ENCODE measurements at places on chromosomes 11 and 22.

GRCh38 chr11:114195151-114195550 lies 101.0 kb upstream of the NNMT start:
- DNase-seq: no peak

DNA sequence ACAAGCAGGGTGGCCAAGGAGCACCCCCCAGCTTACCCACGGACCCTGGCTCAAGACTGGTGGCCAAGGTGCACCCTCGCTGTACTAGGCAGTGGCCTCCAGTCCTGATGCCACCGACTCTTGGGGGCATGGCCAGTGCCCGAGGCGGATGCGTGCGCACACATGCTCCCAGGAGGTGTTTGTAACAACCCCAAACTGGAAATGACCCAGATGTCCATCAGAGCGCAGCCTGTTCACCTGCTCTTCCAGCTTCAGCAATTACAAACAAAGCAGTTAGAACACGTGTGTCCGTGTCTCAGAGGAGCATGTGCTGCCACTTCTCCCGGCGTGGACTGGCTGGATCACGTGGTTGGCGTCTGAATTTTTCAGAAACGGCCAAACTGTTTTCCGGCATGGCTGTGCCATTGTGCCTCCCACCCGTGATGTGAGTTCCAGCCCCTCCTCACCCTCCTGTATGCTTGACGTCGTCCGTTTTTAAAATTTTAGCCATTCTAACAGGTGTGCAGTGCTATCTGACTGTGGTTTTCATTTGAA lies 7.1 kb upstream of the MUC6 start:
- DNase-seq: no peak

DNA sequence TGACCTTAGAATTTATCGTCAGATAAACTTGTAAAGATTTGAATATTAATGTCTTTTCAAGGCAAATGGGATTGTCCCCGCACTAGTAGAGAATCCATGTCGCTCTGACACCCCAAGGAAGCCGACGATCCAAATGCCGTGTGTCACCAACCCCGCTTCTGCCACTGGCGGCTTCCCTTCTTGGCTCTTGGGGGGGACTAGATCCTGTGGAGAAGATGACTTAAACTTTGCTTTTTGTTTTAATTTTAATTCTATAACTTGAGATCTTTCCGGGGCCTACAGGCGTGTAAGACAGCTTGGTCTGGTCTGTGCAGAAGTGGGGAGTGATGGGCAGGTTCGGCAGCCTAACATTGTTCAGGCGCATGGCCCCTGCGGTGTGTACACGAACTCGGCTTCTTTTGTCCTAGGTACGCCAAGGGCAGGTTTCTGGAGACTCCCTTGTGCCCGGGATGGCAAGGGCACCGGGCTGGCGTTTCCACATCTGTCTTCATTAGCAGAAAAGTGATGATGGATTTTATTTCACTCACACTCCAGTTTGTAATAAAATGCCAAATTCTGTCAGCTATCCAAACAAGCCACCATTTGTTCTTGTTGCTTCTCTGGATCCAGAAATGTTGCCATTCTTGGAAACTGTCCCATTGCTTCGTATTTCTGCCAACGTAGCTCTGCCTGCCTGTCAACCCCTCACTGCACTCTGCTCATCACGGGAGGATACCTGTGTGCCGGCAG lies 6.7 kb downstream of the YDJC start:
- peak; percentile 68 for DNase-seq

- no peak for DNase-seq
Observed at GRCh38 chr11:117933930-117934329, 4.7 kb upstream of the TMPRSS13 start.

DNA sequence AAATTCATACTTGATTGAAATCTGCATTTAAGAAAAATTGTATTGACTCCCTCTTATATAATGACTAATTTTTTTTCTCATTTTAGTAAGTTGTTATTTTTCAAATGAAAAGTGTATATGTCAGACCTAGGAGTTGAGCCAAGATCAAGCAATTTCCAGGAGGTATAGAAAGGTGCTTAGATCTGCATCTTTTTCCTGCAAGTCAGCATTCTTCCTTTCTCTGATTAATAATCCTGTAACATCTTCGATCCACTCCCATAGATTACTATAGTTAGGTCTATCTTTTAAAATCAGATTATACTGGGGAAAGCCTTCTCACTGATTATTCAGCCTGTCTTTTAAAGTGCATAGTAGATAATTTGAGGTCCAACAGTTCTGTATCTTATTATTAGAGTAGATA lies 12.7 kb downstream of the HOATZ start:
- no peak for DNase-seq

- no peak for DNase-seq
Observed at GRCh38 chr11:68061508-68061907, 22.7 kb downstream of the TCIRG1 start.

DNA sequence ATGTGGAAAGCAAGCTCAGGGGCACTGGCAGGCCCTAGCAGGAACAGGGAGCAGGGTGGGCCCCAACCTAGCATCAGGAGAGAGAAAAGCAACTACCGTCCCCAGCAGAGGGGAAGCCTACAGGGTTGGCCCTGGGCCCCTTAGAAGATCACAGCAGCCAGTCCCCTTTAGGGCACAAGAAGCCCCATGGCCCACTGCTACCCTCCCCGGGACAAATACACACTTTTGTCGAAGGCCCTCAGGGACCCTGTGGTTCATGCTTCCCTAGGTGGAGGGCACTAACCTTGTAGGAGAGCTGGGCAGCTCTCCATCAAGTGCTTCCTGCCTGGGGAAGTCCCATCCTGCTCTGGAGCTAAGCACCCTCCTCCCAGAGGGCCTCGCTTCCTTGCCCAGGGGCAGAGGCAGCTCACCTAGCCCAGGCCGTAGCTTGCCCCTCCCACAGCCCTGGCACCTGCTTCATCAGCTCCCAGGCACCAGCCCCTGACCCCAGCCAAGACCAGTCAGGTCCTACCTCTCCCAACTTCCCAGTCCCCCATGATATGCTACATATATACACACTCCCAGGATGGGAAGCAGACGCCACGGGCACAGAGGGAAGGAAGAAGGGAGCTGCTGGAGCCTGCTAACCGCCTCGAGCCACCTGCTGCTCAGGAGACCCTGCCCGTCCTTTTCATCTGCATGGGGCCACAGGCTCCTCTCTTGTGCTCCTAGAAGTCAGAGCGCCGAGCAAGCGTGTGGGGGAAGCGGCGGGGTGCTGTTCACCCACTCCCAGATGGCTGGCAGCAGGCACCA lies 20.1 kb downstream of the SUN2 start:
- DNase-seq: no peak

GRCh38 chr22:43133401-43133800 lies 9.8 kb downstream of the MCAT start:
- no peak for DNase-seq
